ENCODE measurements at places on chromosomes 5 and 9.

- no peak for DNase-seq
These were observed 82.3 kb upstream of the FREM1 start for GRCh38 chr9:14992516-14992915.

DNA sequence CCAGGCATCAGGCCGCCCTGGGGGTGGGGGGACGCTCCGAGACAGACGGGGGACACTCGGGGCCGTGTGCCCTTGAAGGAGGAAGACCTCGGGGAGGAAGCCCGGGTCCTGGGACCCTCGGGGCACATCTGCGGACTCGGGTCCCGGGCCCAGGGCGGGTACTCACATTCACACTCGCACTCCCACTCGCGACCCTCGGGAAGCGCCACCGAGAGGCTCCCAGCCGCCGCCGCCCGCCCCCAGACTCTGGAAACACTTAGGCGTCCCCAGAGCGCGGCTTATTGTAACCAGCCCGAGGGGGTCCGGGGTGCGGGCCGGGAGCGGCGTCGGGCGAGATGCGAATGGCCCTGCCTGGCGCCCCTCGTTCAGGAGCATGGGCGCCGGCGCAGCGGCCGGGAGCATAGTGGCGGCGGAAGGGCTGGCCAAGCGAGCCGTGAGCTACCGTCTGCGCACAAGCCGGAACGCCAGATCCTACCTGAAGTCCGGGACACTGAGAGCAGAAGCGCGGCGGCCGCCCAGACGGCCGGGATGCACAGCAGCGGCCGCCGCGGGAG lies 559 bp downstream of the ROR2 start:
- DNase-seq = no peak

DNA sequence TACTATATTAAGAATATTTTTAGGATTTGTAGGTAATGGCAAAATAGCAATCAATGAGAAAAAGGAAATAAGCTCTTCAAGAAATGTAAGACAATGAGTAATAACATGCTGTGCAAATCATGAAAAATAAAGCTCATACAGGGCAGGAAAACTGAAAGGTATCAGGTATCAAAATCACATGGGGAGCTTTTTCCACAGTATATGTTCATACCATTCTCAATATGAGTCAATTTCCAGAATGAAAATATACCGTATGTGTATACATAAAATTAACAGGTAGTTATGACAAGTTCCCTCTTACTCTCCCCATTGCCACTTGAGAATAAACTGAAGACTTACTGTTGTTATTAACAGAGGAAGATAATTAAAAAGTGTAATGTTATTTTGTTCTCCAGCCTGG lies 35.9 kb downstream of the EFCAB9 start:
- no peak for DNase-seq

DNA sequence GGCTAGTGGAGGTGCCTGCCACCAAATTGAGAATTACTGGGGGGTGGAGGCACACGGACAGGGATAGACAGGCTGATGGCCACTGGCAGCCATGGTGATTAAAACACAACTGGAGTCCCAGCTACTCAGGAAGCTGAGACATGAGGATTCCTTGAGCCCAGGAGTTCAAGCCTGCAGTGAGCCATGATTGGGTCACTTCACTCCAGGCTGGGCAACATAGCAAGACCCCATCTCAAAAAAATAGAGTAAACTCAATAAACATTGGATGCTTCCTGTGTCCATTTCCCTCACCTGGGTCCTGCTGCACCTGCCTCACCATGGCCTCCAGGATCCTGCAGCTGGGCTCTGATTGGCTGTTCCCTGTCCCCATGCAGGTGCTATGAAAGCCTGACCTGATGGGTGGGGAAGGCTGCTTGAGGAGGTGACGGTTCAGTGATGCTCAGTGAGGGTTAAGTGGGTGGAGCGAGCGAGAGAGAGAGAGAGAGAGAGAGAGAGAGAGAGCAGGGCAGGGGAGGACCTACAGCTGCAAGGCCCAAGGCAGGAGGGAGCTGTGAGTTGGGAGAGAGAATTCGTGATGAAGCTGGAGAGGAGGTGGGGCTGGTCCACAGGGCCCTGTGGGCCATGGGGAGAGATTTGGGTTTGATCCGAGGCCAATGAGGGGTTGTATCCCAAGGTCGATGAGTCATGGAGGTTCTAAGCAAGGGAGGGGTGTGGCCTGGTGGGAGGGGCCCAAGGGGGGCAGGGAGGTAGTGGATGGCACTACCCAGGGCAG lies 36.7 kb upstream of the FUBP3 start:
- DNase-seq = peak; percentile 93

- DNase-seq = peak; percentile 92
These were observed 15.2 kb downstream of the PTGES start for GRCh38 chr9:129737479-129738274.

- DNase-seq = peak; percentile 26
These were observed 559.8 kb downstream of the HINT1 start for GRCh38 chr5:130605234-130605633.

DNA sequence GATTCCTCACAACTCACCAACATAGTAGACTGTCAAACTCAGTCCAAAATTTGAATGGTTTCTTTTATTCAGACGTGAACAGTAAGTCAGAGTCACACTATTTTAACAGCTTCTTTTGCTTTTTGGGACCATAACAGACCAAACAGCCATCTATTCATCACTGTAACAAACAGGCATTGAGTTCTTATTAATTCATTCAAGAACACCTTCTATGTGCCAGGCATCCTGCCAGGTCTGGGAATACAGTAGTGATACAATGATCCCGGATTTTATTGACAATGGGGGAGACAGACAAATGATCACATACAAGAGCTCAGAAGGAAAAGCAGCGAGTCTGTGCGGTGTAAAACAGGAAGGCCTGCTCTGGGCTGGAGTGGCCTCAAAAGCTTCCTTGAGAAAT lies 153.3 kb upstream of the ERCC6L2 start:
- DNase-seq = no peak

GRCh38 chr5:54446379-54446732 lies 9.1 kb upstream of the HSPB3 start:
- DNase-seq = no peak

GRCh38 chr9:94903961-94904421 lies 177.5 kb downstream of the AOPEP start:
- no peak for DNase-seq

DNA sequence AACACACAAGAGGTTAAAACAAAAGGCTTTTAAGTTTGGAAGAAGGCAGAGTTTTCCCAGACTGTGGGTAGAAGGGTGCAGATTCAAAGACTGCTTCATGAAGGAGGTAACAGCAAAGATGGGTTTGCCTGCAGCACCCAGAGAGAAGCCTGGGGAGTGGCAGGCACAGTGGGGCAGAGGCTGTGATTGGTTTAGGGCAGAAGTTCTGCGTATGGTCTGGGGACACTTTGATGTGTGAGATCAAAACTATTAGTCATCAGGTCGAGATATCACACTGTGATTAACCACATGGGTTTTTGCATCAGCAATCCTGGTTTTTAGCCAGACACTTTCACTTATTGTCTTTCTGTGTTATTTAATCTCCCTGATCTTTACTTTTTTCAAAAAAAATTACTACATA lies 188.8 kb upstream of the GLRA1 start:
- DNase-seq = no peak

GRCh38 chr5:151288180-151288579 lies 15.4 kb downstream of the SLC36A3 start:
- peak; percentile 83 for DNase-seq

DNA sequence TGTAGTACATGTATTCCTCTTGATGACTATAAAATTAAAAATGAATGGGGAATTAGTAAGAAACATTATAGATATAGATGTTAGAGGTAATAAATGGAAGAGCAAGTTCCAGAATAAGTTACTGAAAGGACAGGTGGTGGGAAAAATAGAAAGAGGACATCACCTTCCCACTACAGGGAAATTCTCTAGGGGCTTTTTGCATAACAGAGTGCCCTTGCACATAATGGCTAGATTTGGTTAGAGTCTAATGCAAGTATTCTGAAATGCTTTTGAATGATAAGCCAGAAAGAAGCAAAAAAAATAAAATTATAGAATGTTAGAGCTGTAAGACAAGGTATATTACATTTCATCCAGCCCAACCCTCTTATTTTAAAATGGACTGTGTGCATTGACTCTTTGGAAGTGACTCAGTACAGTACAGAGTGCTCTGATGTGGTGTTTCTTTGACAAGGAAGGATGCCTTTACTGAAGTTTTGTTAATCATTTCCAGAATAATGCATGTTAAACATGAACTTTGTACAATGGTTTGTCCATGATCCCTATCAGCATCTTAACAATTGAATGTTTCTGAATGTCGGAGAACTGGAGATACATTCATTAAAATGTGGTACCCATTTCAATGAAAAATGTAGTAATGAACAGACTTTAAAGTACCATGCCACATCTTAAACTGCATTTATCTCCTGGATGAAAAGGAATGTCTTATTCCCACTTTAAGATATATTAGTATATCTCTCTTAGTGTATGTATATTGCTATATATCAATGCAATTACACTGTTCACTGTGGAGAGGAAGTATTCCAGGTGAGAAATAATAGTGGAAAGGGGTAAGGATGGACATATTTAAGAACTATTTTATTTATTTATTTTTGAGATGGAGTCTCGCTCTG lies 391.1 kb downstream of the ADGRV1 start:
- DNase-seq = no peak

DNA sequence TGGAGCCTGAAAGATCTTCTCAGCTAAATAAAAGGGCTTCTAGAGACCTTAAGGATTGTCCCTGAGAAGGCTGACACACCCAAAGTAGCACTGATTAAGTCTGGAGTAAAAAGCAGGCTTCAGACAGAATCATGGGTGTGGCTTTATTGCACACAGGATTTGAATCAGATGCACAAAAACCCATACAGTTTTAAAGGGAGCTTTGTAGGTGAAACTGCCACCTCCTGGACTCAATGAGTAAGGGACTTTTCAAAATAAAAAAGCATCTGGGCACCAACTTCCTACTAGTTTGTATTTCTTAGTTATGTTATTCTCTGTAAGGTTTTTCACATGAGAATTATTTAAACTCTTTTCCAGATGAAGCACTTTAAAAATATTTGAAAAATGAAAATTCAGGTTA lies 129.4 kb downstream of the EDIL3 start:
- peak; percentile 34 for DNase-seq

DNA sequence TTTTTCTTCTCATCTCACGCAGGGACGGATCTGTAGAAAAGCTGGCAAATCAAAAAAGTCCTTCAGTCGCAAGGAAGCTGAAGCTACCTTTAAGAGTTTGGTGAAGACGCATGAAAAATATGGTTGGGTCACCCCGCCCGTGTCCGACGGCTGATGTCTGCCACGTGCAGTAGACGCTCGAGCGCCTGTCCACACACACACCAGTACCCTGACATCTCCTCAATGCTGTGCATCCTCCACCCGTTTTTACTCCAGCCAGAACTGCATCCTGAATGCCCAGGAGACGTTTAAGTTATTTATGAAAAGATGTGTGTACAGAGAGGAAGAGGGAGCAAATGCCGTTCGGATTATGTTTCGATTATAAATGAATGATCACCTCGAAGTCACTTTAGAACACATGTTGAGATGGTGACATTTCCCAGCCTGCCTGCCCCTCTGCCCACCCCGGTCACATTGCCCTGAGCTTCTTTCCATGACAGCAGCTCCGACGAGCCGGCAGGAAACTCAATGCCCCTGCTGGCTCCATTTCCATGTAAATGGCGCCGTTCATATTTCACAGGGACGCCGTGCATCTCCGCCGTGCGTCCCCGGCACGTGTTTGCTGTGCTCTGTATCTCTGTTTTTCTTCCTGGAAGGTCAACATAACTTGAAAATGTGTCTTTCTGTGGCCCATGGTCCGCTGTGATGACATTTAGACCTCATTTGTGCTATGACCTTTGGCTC lies 42.7 kb downstream of the UBE2QL1 start:
- no peak for DNase-seq

DNA sequence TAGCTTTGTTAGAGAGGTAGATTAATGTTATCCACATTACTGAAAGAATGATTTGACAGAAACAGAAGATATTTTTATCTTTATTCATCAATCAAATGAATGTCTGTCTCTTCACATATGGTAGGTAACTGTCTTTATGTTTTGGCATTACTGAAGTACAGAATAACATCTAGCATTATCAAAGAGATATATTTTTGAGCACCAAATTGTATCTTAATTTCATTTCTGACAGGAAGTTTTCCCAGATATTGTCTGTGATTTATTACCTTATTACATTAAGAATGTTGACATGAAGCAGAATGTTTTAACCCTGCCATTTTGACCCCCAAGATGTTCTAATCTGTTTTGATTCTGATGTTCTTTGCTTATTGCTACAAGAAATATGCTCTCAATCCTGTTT lies 20.3 kb downstream of the CNTRL start:
- no peak for DNase-seq

DNA sequence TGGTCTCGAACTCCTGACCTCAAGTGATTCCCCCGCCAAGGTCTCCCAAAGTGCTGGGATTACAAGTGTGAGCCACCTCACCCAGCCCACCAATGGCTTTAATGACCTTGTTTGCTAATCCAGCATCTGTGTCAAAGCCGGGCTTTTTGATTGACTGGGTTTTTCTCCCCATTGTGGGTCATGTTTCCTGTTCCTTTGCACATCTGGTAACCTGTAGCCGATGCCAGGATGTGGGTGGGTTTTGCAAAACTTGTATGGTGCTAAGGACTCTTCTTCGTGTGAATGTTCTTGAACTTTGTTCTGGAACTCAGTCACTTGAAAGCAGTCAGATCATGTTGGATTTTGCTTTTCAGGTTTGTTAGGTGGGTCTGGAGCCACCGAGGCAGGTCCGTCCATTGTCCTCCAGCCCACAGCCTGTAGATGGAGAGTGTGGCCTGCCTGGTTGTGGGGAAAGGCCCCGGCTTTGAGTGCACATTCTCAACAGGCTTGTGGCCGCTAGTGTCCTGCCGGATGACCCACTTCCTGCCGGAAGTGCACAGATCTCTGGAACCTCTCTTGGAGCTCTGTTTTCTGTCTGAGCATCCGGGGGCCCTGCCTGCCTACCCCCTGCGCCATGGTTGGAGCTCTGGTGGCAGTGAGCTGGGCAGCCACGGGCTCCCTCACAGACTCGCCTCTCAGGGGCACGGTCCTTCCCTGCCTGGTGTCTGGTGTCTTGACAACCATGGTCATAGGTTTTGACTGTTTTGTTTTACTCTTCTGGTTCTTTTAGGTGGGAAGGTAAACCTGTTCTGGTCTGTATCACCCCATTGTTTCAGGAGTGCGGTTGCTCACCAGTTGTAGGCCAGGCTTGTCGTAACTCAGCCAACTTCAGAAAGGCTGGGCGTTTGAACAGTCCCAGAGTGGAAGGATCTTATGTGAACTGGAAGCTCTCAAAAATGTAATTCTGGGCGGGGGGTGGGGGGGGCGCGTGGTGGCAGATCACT lies 69.6 kb upstream of the CACNA1B start:
- no peak for DNase-seq

DNA sequence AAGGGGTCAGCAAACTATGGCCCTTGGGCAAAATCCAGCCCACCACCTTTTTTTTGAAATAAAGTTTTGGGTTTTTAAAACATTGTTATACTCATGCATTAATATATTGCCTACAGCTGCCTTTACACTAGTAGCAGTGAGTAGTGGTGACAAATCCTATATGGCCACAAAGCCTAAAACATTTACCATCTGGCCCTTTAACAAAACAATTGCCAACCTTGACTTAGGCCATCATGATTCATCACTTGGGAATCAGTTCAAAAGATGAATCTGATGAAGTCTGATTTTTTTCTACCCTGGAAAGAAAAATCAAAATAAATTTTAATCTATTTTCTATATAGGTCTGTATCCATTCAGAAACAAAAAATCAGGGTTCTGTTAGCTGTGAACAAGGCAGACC lies 484.9 kb downstream of the BNC2 start:
- DNase-seq = peak; percentile 54

GRCh38 chr5:108786806-108787483 lies 39.2 kb downstream of the FER start:
- no peak for DNase-seq

- no peak for DNase-seq
These were observed 33.0 kb upstream of the CCDC112 start for GRCh38 chr5:115329475-115329874.

- no peak for DNase-seq
These were observed 129.0 kb downstream of the SNX18 start for GRCh38 chr5:54646356-54647101.

All from RWPE1 (cell line).